Colonic mucosa (tissue), 4 donors: ENCODE measurements at places on chromosomes 6 and 20.

- no peak overlapping the region for H3K4me3 ChIP-seq
- no peaks in the 10 kb centered on the region for H3K36me3 ChIP-seq
- no peaks in the 10 kb centered on the region for H3K27me3 ChIP-seq
- H3K27ac ChIP-seq: no peak overlapping the region
- H3K4me1 ChIP-seq: peaks cover 4% of the 10 kb centered on the region
Measured at GRCh38 chr20:50574108-50574507, 63.9 kb downstream of the PTPN1 start.

GRCh38 chr20:5140195-5140594, 13.4 kb downstream of the CDS2 start:
- H3K27ac ChIP-seq: no peak overlapping the region
- H3K36me3 ChIP-seq: no peaks in the 10 kb centered on the region
- DNase-seq: no peak
- H3K4me3 ChIP-seq: no peak overlapping the region
- H3K4me1 ChIP-seq: no peaks in the 10 kb centered on the region
- H3K27me3 ChIP-seq: no peaks in the 10 kb centered on the region

GRCh38 chr6:146312608-146313007, 231.0 kb upstream of the RAB32 start:
- no peaks in the 10 kb centered on the region for H3K27me3 ChIP-seq
- no peak for DNase-seq
- H3K27ac ChIP-seq: no peak overlapping the region
- H3K4me3 ChIP-seq: no peak overlapping the region
- H3K4me1 ChIP-seq: no peaks in the 10 kb centered on the region
- no peaks in the 10 kb centered on the region for H3K36me3 ChIP-seq

DNA sequence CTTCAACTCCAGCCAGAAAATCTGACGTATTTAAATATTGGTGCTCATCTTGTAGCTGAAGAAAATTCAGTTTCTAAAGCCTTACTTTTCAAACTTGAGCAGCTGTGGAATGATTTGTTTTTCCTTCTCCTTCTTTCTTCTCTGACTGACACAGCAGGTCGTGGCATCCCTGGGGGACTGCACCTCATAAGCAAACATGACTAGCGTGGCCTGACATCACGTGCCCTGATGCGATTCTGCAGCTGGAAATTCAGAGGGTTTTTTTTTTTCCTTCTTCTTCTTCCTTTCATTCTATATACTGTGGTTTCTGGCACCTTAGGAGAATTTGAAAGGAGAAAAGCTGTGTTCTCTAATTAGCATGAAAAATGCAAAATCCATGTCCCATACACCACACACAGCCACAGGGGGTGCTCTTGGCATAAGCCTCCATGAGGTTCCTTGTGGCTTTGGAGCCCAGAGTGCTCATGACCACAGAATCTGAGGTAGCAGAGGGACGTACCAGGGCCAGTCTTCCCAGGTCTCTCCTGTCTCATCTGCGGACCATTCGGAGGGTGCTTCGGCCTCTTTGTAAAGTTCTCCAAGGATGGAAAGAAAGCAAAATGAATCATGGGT, 258.5 kb upstream of the CDH4 start:
- H3K4me3 ChIP-seq: no peak overlapping the region
- H3K27ac ChIP-seq: no peak overlapping the region
- DNase-seq: no peak
- no peaks in the 10 kb centered on the region for H3K36me3 ChIP-seq
- H3K27me3 ChIP-seq: no peaks in the 10 kb centered on the region

DNA sequence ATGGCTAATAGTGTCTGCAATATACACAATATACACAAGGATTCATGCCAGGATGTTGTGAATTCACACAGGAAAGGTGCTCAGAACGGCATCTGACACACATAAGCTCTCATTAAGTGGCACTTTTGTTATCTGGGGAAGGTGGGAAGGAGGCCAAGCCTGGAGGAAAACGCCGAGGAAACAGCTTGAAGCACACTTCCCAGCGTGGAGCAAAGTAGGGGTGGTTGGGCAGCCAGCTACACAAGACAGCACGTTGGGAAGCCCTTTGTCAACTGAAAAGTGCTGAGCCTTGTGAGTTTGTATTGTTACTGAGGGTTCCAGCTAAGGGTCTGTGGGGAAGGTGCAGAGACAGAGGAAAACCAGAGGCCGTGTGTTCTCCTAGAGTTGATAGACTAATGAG, 181.0 kb downstream of the ZMYND8 start:
- H3K4me3 ChIP-seq: no peak overlapping the region
- no peaks in the 10 kb centered on the region for H3K36me3 ChIP-seq
- H3K4me1 ChIP-seq: no peaks in the 10 kb centered on the region
- no peaks in the 10 kb centered on the region for H3K27me3 ChIP-seq

GRCh38 chr6:155219858-155220301, 43.9 kb upstream of the CLDN20 start:
- no peaks in the 10 kb centered on the region for H3K4me1 ChIP-seq
- no peak for DNase-seq
- no peak overlapping the region for H3K27ac ChIP-seq
- H3K36me3 ChIP-seq: no peaks in the 10 kb centered on the region
- H3K4me3 ChIP-seq: no peak overlapping the region

DNA sequence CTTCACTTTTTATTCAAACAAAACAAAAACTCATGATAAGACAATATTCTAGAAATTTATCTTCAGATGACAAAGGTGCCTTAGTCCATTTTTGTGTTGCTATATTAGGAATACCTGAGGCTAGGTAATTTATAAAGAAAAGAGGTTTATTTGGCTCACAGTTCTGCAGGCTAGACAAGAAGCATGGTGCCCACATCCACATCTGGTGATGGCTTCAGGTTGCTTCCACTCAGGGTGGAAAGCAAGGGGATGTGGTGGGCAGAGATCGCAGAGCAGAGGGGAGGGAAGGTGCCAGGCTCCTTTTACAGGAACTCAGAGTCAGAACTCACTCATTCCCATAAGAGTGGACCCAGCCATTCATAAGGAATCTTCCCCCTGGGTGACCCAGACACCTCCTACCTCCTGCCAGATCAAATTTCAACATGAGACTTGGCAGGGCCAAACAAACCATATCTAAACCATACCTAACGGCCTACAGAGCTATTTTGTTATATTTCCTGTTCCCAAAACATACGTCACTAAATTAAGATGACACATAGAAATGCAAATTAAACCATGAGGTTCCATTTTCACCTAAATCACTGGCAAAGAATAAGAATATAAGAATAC, 26.4 kb downstream of the ABHD12 start:
- no peaks in the 10 kb centered on the region for H3K27me3 ChIP-seq
- H3K27ac ChIP-seq: no peak overlapping the region
- H3K4me3 ChIP-seq: no peak overlapping the region
- H3K4me1 ChIP-seq: no peaks in the 10 kb centered on the region
- no peak for DNase-seq
- no peaks in the 10 kb centered on the region for H3K36me3 ChIP-seq

GRCh38 chr6:31567531-31568370, 4.3 kb upstream of the LTA start:
- H3K4me1 ChIP-seq: no peaks in the 10 kb centered on the region
- H3K36me3 ChIP-seq: no peaks in the 10 kb centered on the region
- no peak for DNase-seq
- H3K27me3 ChIP-seq: no peaks in the 10 kb centered on the region
- no peak overlapping the region for H3K4me3 ChIP-seq

GRCh38 chr20:10994991-10995700, 321.3 kb upstream of the JAG1 start:
- no peak overlapping the region for H3K27ac ChIP-seq
- no peaks in the 10 kb centered on the region for H3K27me3 ChIP-seq
- no peak overlapping the region for H3K4me3 ChIP-seq

DNA sequence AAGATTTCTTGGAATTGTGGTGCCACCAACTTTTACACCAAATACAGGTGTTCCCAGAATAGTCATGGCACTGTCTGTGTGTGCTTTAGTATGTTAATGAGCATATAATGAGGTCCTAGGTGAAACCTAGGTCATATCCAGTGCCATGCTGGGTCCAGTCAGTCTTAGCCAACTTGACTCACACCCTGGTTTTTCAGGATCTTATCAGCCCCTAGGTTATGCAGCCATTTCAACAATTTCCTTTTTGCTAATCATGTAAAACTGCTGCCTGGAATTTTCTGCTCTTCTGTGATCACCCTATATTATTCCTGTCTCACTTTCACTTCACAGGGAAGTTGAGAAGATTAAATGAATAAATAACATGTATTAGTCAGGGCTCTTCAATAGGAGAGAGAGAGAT, 23.7 kb downstream of the SDHAF4 start:
- no peak overlapping the region for H3K27ac ChIP-seq
- no peaks in the 10 kb centered on the region for H3K27me3 ChIP-seq
- no peak overlapping the region for H3K4me3 ChIP-seq
- H3K4me1 ChIP-seq: no peaks in the 10 kb centered on the region
- H3K36me3 ChIP-seq: no peaks in the 10 kb centered on the region
- no peak for DNase-seq

DNA sequence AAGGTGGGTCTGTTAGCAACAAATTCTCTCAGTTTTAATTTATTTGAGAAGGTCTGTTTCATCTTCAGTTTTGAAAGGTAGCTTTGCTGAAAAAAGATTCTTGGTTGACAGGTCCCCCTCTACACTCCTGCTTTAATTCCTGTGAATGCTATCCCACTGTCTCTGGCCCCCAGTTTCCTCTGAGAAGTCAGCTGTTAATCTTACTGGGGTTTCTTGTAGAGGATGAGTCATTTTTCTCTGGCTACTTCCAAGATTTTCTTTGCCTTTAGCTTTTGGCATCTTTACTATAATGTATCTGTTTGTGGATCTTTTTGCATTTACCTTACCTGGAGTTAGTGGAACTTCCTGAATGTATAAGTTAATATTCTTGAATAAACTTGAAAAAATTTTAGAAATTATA, 122.7 kb downstream of the MMS22L start:
- no peak for DNase-seq
- H3K27ac ChIP-seq: no peak overlapping the region
- no peaks in the 10 kb centered on the region for H3K27me3 ChIP-seq
- H3K4me1 ChIP-seq: no peaks in the 10 kb centered on the region
- H3K36me3 ChIP-seq: no peaks in the 10 kb centered on the region
- no peak overlapping the region for H3K4me3 ChIP-seq

GRCh38 chr6:54238396-54238795, 69.8 kb upstream of the TINAG start:
- H3K36me3 ChIP-seq: no peaks in the 10 kb centered on the region
- no peaks in the 10 kb centered on the region for H3K27me3 ChIP-seq
- DNase-seq: no peak
- no peaks in the 10 kb centered on the region for H3K4me1 ChIP-seq
- no peak overlapping the region for H3K27ac ChIP-seq
- no peak overlapping the region for H3K4me3 ChIP-seq

GRCh38 chr20:4076033-4076432, 60.7 kb upstream of the RNF24 start:
- H3K27me3 ChIP-seq: no peaks in the 10 kb centered on the region
- H3K36me3 ChIP-seq: no peaks in the 10 kb centered on the region
- H3K4me1 ChIP-seq: no peaks in the 10 kb centered on the region
- no peak for DNase-seq
- H3K27ac ChIP-seq: no peak overlapping the region
- no peak overlapping the region for H3K4me3 ChIP-seq
